Activated CD4-positive, alpha-beta T cell treated with anti-CD3 and anti-CD28 coated beads for 4 hours (primary cell): ENCODE measurements at places on chromosomes 7 and 10.

GRCh38 chr7:150940431-150941102 lies 37.6 kb downstream of the KCNH2 start:
- DNase-seq: no peak

GRCh38 chr10:97798958-97799610 lies 27.3 kb upstream of the SFRP5 start:
- no peak for DNase-seq

- peak; percentile 13 for DNase-seq
Measured at GRCh38 chr10:73894245-73894971, 16.5 kb upstream of the PLAU start.

- no peak for DNase-seq
Measured at GRCh38 chr7:7579638-7580037, 13.0 kb downstream of the MIOS start.

GRCh38 chr7:17968791-17969715 lies 28.8 kb upstream of the SNX13 start:
- DNase-seq: no peak

GRCh38 chr10:117352724-117353123 lies 22.5 kb downstream of the PDZD8 start:
- no peak for DNase-seq

- no peak for DNase-seq
Measured at GRCh38 chr10:96270571-96270970, 798 bp downstream of the BLNK start.

- no peak for DNase-seq
Measured at GRCh38 chr10:127318396-127318795, 122.0 kb upstream of the INSYN2A start.

DNA sequence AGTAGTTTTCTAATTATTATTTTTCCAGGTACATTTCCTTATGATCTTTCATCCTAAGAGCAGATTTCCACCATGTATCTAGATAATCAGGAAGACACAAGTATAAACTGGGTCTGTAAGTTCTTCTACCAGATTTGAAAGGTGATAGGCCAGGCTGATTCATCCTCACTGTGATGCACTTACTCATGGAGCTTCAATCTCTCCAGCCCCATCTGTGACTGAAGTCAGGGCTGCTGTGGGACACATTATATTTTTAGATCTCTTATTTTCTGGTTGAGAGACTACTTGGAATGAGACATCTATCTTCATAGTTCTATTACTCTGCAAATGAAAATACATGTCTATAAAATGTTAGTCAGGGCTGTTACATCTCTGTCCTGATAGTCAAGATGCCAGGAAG lies 85.5 kb upstream of the SLC25A13 start:
- DNase-seq: no peak

DNA sequence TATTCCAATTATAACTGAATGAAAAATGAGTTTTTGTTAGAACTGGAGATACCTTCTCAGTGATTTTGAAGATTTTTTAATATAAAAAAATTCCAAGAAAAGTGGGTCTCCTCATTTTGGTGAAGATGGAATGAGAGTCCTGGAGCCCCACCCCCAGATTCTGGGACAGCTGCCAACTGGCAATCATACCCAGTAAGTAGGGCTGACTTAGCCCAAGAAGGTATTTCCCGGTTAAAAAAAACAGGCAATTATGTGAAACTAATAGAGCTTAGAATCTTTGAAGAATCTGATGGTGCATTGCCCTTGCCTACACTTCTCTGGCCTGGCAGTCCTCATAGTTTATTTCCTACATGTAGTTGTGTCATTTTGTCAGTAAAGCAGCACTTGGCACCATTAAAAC lies 52.8 kb upstream of the VWDE start:
- no peak for DNase-seq

DNA sequence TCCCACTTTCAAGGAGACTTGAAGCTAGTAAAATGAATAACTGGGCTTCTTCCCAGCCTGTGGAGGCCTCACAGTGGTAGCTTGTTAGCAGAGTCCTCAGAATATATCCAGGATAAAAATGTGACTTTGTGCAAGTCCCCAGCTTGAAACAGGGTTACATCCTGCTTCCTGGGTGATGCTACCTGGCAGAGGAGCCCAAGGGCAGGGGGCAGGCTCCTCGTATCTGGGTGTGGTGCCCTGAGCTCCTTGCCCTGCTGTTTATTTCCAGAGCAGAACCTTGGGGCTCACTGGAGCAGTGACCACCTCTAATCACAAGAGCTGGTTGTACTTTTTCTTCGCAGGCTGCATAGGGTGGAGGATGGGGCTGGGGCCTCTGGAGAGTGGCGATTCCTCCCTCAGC lies 94.8 kb downstream of the GRK5 start:
- no peak for DNase-seq

DNA sequence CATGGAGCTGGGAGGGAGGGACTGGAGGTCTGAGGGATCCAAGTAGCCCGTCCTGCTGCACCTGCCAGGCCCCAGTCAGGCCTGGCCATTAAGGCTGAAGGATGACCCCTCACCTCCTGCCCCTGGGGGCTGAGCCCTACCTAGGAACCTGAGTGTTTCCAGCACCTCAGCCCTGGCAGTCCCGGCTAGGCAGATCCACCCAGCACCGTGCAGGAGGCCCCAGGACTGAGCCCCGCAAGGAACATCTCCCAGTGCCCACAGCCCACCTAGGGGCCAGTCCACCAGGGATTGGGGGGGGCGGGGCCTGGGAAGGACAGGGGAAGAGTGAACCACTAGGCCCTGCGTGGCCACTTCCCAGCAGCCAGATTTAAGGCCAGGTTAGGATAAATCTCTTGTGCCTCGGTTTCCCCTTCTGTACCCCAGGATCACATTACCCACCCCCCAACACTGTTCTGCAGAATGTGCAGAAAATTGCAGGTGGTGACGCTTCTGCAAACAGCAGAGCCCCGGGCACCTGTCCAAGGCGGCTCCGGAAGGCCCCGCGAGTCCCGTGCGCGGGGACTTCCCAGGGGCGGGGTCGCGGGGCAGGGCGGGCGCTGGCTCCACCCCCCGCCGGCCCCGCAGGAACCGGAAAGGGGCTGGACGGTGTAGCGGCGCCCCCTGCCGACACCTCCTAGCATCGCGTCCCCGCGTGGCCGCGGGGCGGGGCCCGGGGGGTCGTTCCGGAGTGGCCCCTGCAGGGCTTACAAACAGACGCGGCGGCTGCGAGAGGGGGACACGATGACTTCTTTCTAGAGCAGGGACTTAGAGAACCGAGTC lies 55.9 kb downstream of the PWWP2B start:
- DNase-seq: peak; percentile 87

DNA sequence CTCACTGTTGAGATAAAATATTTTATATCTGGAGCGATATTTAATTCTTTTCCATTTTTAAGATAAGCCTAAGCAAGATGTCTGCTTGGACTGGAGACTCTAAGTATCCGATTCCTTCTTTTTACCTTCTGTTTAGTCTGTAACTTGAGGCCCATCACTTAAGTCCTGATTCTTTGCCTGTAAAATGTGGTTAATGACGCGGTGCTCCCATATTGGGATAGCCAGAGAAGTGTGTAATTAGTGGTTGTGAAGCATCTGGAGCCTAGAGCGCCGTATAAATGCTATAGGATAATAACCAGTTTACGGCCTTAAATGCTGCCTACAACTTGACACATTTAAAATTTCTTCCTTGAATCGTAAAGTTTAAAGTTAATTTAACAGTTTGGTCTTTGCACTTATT lies 132.9 kb downstream of the CHN2 start:
- no peak for DNase-seq

GRCh38 chr10:77293347-77293746 lies 344.3 kb downstream of the KCNMA1 start:
- no peak for DNase-seq

DNA sequence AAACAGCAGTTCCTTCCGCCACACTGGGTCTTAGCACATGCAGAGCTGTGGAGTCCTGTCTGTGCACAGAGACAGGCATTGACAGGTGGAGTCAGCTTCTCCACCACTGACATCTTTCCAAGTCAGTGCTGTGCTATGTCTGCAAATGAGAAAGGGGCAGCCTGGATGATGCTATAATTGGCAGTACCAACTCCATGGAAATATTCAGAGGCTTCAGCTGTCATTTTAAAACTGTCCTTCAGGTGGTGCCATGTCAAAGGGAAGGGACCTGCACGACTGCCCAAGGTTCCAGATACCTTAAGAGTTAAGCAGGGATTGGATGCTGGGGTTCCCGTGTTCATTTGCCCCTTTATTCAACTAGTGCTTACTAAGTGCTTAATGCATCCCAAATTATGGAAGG lies 258.0 kb upstream of the PRKCQ start:
- no peak for DNase-seq

DNA sequence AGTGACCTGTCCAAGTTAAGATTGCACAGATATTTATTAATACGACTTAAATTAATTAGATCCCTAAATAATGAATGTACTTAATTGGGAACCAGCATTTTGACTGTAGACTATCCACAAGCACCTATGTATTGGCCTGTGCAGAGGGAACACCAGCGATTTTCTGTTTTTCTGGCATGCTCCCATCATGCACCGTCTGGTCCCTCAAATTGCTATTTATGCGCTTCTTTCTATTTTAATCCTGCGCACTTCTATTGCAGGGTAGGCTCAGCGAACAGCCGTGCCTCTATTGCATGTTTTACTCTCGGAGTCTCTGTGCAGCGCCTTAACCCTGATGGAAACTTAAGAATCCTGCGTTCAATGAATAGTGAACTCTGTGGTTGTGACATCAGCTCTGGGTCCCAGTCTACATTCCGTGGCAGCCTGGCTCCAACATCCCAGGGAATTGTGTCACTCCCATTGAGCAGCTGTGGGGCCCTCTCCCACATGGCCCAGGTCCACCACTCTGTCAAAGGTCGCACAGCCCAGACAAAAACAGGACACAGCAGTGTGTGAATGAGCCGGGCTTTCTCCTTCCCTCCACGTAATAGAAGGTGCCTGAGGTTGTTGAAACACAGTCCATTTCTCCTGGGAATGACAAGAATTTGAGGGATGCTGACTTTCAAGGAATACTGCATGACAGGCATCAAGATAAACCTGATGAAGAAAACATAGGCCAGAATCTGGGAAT lies 239.7 kb upstream of the KLF6 start:
- DNase-seq: no peak

DNA sequence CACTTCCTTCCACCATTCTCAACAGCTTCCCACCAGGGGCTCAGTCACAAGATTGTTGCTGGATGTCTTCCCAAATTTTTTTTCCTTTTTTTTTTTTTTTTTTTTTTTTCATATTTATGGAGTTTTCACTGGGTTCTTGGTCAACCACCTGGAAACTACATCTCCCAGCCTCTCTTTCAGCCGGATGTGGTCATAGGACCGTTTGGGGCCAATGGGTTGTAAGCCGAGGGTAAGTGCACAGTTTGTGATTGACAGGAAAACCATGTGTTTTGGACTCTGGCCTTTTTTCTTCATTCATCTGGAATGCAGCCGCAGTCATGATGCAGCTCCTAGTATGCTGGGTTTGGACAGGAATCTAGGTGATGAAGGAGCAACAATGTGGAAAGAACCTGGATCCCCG lies 337.1 kb upstream of the FOXK1 start:
- no peak for DNase-seq

DNA sequence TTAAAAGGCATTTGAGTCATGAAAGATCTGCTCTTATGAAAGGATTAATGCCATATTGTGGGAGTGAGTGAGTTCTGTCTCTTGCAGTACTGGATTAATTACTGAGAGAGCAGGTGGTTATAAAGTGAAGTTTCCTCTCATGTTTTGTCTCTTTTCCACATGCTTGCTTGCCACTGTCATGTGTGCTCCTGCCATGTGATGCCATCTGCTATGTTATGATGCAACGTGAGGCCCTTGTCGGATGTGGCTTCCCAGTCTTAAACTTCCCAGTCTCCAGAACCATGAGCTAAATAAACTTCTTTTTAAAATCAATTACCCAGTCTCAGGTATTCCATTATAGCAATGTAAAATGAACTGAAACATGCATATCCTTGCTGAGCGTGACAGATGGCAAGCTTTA lies 22.7 kb upstream of the TCTN3 start:
- no peak for DNase-seq

DNA sequence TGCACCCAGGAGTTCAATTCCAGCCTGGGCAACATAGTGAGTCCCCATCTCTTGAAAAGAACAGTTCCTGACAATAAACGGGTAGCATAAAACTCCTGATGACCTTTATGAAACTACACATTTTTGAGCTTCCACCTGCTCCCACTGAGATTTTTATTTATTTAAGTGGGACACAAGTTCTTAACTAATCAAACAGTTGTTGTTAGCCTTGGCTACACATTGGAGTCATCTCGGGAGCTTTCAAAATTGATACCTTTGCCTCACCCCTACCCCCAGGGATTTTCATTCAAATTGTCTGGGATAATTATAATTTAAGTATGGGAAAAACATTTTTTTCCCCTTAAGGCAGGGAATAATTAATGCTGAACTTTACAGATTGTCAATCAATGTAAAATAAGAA lies 39.3 kb downstream of the MALSU1 start:
- no peak for DNase-seq

DNA sequence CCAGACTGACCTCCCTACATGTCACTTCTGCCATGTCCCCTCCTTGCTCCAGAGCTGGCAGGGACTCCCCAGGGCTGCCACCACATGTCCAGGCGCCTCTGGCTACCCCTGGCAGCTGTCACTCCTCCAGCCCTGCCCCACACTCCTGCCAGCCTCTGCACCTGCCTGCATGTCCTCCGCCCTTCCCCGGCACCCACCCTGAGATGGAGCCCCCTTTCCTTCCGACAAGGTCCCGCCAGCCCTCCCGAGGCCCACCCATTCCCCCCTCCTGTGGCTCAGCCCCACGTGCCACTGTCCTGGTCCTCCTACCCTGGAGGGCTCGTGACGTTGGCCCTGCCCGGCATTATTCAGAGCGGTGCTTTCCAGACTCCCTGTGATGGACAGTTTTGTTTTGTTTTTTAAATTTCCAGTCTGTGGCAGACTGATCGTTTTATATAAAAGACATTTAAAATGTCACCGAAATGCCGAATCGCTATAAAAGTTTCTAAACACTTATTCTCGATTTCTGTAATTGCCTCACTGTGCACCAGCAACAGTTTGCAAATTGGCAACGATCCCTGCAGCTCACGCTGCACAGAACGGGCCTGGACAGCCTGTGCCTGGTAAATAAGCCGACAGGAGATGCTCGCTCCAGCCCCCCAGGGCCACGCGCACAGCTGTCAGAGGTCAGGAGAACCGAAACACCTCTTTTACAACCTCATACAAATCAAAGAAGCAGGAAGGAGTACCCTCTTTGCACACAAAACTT lies 111.1 kb upstream of the SH2B2 start:
- DNase-seq: no peak

GRCh38 chr10:27804136-27804535 lies 58.5 kb upstream of the MKX start:
- DNase-seq: no peak

DNA sequence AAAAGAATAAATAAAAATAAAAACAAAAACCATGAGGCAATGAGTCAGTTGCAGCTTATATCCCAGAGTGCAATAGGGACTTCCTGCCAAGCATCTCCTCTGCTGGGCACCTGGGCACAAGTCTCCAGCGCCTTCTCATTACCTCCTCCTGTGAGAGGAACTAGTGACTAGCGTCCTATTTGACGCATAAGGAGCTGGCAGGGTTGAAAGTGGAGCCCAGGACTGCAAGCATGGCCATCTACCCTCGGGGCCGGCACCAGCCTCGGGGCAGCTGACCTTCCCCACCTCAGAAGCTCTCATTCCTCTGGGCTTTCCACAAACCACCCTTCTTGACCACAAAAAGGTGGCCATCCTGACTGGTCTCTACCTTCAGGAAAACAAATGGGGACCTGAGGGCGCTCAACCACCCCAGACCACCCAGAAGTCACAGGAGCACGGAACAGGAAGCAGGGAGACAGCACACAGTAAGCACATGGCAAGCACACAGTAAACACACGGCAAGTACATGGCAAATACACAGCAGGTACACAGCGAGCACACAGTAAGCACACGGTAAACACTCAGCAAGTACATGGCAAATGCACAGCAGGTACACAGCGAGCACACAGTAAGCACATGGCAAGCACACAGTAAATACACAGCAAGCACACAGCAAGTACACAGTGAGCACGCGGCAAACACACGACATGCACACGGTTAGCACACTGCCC lies 19.1 kb downstream of the CTBP2 start:
- no peak for DNase-seq
